ENCODE measurements at places on chromosomes 1 and 21. TPM values are rescaled to one million over a fixed set of nuclear protein-coding genes. Genes with fewer than 3 reads are reported as not detected.

The CAPN8 gene
- 0.14 TPM for total RNA-seq

The PCBP3 gene
- not detected for total RNA-seq

The CACNA1S gene
- total RNA-seq, result not detected

- peak; percentile 41 for DNase-seq
Measured at GRCh38 chr1:181166377-181167196, 78.1 kb downstream of the IER5 start.

The SOAT1 gene
- 17.5 TPM for total RNA-seq

The RUNX3 gene
- total RNA-seq, result not detected

Measured in Caki2 (cell line).